ENCODE measurements at places on chromosomes 3 and 15.
A peak's percentile ranks its signal among the peaks of the same experiment; 100 is the strongest.

DNA sequence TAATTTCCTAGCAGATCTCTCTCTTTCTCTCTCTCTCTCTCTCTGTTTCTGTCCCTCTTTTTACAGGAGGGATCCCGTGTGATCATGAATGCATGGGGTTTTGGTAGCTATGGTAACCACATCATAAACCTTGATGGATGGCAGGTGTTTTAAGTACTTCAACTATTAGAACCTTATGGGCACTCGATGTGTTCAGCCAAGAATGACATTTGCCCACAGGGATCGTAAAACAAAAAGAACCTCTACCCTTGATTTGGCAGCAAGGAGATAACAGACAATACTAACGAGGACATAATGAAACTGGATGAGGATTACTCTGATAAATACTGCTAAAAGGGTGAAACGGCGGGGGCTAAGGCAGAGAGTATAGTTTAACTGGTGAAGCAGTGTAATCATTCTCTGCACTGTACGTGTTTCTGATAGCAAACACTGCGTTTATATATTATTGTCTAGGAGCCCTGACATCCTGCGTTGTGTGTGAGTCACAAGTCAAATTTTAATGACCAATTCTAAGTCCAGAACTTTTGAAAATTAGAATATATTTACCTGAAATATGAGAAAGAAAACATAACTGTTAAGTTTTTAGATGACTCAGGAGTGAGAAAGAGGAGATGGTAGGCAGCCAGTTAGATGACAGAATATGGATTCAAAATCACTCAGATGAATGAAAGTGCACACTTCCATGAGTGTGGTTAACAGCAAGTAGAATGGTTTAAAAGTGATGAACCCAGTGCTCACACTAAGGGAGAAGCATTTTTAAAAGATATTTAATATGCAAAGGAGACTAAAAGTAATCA is 80.3 kb downstream of the OTOL1 start:
- no peak for DNase-seq

DNA sequence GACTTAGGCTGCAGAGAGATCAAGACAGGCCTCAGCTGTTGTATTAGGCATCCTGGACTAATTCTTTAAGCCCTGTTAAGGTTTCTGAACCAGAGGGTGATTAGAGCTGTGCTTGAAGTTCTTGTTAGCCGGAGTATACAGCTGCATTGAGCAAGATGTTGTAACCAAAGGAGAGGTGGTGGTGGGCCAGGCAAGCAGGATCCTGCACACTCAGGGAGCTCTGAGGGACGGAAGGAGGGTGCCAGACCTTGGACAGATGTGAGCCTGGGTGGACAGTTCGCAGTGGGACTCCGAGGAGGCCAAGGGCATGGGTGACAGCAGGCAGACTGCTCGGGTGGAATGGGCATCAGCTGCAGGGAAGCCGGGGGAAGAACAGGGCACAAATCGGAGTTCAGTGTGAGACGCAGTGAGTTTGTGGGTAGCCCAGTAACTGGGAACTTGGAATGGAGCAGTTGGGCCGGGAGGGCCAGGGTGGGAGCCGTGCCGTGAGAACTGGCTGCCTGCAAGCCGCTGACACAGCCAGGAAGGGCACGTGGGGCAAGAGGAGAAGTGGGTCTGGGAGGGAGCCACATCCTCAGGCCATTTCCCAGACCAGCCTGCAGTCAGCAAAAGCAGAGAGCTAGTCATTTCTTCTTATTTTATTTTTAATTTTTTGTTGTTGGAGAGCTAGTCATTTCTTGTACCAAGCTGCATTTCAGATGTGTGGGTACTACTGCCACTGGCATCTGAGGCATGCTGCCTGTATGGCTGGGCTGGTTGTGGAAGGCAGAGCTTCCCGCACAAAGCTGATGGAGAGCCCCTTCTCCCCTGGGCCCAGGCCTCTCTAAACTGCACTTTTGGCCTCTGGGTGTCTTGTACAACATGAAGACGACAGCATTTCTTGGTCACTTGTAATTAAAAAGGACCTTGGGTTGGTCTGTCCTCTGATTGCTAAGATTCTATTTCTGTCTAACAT is 61.0 kb downstream of the PGPEP1L start:
- DNase-seq, result no peak

- no peak for DNase-seq
These were observed 10.3 kb downstream of the MYL3 start for GRCh38 chr3:46852839-46853355.

GRCh38 chr3:3194861-3195260 is 15.4 kb upstream of the CRBN start:
- DNase-seq, result no peak

DNA sequence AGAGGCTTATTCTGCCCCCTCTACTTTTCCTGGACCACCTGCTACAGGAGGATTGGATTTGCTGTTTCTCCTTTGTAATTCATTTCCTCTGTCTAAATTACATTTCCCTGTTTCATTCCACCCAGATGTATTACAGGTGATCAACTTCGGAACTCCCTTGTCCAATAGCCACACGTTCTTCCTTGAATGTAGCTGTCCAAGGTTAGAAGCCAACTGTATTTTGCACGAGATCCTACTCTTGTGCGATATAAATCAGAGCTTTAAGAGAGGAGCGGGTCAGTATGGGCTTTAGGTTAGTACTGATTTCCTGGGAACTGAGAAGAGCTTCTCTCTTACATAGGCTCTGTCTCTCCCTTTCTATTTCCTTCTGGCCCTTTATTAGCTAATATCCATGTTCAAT is 20.5 kb downstream of the GJD2 start:
- DNase-seq, result no peak

- no peak for DNase-seq
These were observed 13.5 kb downstream of the TIGIT start for GRCh38 chr3:114307222-114307830.

DNA sequence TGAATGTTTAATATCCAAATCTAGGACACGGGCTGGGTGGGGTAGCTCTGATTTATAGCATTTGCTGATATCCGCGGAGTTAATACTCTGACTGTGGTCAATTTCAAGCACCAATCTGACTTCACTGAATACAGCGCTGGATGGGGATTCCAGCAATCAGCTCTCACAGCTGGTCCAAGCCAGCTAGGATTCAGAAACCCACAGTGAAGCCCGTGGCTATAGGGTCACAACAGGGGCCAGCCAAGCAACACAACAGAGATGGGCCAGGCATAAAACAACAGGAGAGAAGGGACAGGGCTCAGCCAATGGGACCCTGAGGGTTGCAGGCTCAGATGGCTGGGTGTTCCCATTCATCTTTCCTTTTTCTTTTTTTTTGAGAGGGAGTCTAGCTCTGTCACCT is 5.4 kb upstream of the LMAN1L start:
- no peak for DNase-seq

- DNase-seq, result no peak
These were observed at the start of gene ATP2B2 for GRCh38 chr3:10505050-10505790. ATP2B2 (minus strand) TSS chr3:10505586; CDS start chr3:10449543, 56,043 bp downstream.

- DNase-seq, result no peak
These were observed 210.4 kb upstream of the NDN start for GRCh38 chr15:23897531-23897930.

- DNase-seq, result no peak
These were observed 24.8 kb downstream of the LNP1 start for GRCh38 chr3:100426067-100426682.

DNA sequence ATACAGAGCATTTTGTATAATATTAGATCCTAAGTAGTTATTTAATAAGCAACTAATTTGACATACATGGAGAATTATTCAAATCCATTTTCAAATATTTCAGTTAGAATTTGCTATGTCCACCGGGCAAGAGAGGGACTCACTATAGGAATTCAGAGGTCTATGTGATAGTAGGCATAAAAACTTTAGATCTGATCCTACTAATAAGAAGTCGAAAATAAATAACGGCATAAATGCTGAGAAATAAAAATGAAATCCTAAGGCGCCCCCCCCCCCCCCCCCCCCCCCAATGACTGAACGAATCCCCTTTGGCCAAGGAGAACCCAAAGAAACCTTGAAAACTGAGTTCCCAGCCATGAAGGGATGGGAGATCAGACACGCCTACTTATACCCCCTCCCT is 80.6 kb downstream of the ZNF385D start:
- DNase-seq, result no peak

GRCh38 chr3:16893618-16894200 is 9.0 kb downstream of the PLCL2 start:
- DNase-seq, result no peak

- DNase-seq, result no peak
These were observed 9.5 kb upstream of the MCF2L2 start for GRCh38 chr3:183437666-183438564.

GRCh38 chr15:99454941-99455788 is 110.6 kb upstream of the MEF2A start:
- peak; percentile 58 for DNase-seq

DNA sequence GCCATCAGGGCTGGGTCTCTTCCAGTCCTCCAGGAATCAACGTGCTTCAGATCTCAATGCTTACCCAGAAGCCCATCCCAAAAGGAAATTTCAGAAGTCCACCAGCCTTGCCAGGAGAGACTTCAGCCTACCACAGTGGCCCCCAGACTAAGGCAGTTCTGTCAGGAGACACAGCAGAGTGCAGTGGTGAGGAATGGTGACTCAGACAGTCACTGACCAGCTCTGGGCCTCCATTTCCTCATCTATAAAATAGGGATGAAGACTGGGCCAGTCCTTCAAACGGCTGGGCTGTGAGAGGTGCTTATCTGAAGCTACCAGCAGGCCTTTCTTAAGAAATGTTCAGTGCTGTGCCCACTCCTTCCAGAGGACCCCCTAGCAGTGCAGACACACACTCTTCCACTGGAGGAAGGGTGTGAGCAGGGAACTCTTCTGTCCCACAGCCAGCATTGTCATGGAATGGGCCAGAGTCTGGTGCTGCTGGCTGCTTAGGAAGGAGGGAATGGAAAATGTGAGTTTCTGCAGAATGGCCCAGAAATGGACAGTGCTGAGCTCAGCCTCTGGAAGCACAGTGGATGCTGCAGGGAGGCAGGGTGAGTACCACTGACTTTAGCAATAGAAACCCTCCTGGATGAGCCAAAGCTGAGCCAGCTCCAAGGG is 41.6 kb upstream of the DUSP7 start:
- no peak for DNase-seq

- DNase-seq, result no peak
These were observed 12.8 kb upstream of the CSRNP1 start for GRCh38 chr3:39166134-39166710.

DNA sequence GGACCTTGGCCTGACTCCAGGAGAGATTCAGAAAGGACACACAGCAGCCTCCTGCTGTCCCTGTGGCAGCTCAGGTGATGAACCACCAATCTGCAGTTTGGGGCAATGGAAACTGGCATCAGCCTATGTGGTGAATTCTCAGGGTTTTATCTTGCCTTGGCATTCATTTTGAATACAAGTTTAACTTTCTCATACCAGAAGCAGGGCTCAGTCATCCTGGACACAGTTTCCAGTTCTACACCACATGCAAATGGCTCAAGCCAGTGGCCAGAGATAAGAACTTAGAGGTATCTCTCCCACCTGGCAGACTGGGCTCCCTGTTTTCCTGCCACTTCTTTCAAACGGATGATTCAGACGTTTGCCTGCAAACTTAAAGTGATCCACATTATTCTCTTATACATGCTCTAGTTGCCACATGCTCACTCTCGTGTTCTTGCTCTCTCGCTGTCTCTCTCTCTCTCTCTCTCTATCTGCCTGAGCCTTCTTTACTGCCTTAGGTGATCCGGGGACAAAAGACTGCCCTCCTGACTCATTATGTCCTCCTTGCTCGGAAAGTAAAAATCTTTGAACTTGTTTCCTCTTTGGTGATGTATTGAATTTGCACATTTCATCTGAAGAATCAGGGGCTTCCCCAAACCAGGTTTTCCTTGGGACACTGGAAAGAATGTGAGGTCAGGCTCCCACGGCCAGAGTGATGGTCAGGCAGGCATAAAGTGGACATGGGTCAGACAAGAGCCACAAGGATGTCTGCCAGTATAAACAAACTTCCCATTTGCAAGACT is 99.6 kb upstream of the STT3B start:
- DNase-seq, result no peak

DNA sequence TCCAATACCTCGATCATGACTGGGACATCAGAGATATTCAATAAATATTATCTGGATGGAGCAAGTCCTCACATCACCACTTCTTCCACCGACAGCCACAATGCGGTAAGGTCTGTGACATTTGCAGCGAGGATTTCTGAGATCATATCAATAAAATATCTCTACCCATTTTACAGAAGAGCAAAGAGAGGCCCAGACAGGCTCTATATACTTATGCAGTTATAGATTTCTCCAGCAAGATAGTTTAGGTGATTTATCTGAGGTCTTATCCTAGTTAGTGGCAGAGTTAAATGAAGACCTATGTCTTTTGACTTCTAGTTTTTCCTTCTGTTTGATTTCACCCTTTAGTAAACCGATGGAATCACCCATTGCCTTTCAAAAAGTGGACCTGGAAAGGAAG is 81.6 kb downstream of the TNIK start:
- no peak for DNase-seq

DNA sequence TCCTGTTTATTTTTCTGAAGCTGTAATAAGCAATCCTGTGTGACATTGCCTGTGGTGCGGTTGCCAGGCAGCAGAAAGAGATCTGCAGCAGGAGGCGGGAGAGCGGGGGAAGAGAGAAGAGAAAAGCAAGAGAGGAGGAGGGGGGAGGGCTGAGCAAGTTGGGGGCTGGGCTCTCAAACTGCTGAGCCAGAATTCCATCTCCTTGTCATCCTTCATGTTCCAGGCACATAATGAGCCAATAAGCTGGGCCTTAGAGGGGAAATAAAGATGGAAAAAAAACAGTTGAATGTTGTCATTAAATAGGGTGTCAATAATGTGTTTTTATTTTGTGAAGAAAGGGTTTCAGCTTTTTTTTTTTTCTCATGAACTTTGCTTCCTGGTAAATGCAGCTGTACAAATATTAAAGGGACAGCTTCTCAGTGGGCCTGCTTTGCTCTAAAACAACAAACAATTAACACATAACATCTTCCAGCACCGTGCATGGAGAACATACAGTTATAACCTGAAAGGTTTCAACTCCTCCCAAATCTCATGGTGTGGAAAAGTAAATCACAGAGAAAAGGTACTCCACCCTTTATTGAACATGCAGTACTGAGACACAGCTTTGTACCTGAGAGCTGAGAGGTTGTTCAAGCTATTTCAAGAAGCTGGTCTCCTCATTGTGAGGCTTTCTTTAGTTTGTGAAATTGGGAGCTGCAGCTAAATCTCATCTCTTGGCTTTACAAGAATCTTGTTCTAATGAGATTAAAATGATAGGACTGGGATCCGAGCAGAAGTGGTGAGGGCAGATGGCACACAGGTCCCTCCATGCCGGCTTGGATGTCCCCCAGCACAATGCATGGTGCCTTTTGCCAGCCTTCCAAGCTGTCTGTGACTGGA is 451.1 kb upstream of the KCNMB2 start:
- peak; percentile 88 for DNase-seq

DNA sequence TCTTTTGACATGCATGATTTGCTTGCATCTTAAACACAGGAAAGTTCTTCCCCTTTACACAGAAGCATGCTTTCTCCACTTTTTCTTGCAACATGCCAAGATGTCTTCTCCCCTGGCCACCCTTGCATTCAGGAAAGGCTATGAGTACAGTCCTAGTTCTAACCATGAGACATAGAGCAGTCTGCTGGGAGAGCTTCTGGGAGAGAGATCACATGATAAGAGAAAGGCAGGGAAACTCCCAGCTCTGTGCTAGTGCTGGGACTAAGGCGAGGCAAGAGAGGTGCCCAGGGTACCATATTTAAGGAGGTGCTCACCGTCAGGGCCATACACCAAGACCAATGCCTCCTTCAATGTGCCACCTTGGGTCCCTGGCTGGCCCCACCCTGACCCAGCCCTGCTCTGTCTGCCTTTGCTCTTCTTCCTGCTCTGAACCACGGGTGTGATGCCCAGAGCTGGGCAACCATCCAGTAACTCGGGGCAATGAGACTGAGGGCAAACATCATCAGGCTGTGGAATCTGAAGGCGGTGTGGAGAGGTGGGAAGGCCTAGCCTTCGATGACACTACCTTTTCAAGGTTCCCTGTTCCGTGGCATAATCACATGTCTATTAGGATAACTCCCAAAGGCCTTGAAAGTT is 77.4 kb upstream of the PRR20G start:
- no peak for DNase-seq
